ENCODE measurements at places on chromosomes 2 and 18.

- no peak for DNase-seq
Observed at GRCh38 chr2:100185516-100185915, 43.1 kb upstream of the AFF3 start.

- no peak for DNase-seq
Observed at GRCh38 chr2:142880279-142880678, 2.8 kb downstream of the KYNU start.

- no peak for DNase-seq
Observed at GRCh38 chr2:170265321-170265720, 87.4 kb downstream of the MYO3B start.

DNA sequence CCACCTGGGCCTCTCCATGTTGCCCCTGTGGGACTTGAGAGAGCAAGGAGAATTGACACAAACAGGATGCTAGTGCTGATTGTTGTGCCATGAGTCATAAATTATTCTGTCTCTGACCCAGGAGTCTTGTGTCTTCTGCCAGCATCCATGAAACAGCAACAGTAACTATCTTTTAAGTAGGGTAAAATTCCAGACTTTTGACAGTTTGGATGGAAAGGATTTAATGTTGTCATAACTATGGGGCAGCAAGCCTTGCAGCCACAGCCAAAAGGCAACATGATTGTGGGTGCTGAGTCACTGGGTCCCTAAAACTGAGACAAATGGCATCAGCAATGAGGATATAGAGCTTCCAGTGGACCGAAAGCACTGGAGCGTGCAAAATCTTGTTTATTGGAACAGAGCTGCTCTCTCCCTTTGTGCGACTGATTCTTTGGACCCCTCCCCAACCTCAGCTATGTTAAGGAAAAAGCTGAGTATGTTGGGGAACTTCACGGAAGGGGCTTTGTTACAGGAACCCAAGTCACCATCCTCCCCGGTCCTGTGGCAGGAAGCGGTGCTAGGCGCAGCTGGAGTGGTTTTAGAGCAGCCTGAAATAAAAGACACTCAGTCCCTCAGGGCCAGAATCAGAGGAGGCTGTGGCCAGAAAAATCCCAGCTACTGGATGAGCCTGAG, 9.6 kb upstream of the ITPRIPL1 start:
- no peak for DNase-seq

- no peak for DNase-seq
Observed at GRCh38 chr2:212975333-212975732, 176.1 kb downstream of the IKZF2 start.

GRCh38 chr2:30979822-30980245, 158.4 kb downstream of the GALNT14 start:
- no peak for DNase-seq

DNA sequence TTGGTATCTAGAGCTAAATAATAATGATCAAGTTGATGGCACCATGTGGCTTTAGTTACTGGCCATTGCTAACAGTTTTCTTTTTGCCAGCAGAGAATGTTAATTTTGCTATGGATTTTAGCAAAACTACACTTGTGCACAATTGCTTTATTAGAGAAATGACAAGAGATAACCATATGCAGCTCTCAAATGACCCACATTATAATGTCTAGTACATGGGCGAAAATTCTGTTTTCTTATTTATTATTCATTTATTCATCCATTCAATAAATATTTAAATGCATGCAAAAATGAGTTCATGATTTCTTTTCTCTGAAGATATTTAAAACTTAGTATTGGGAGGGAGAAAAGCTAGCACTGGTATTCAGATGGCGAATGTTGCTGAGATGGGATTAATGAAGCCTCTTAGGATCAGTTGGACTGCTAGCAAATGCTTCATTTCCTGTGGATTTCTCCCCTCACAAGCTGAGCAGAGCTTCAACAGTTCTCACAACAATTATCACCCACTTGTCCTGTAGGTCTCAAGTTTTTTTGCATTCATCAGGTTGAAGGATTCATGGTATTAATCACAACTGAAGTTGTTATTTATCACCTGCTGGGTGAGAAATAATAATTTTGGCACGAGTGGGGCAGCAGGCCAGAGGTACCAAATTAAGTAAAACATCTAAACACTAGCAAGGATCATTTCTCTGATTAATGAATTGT, 95.2 kb downstream of the MTX2 start:
- no peak for DNase-seq

GRCh38 chr2:121650315-121650930, 1.2 kb upstream of the CLASP1 start:
- DNase-seq = no peak

DNA sequence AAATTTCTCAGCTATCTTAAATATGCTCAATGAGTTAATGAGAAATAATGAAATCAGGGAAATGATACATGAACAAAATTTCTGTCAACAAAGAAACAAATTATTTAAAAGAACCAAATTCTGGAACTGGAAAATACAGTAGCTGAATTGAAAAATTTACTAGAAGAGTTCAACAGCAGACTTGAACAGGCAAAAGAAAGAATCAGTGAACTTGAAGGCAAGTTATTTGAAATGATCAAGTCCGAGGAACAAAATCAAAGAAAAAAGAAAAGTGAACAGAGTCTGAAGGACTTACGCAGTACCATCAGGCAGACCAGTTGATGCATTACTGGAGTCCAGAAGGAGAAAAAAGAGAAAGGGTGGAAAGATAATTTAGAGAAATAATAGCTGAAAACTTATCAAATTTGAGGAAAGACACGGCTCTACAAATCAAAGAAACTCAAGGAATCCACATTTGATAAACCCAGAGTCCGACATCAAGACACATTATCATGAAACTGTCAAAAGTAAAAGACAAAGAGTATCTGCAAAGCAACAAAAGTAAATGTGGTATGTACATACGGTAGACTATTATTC, 83.6 kb downstream of the CCDC138 start:
- no peak for DNase-seq

GRCh38 chr2:240440704-240441320, 5.3 kb downstream of the GPC1 start:
- no peak for DNase-seq

DNA sequence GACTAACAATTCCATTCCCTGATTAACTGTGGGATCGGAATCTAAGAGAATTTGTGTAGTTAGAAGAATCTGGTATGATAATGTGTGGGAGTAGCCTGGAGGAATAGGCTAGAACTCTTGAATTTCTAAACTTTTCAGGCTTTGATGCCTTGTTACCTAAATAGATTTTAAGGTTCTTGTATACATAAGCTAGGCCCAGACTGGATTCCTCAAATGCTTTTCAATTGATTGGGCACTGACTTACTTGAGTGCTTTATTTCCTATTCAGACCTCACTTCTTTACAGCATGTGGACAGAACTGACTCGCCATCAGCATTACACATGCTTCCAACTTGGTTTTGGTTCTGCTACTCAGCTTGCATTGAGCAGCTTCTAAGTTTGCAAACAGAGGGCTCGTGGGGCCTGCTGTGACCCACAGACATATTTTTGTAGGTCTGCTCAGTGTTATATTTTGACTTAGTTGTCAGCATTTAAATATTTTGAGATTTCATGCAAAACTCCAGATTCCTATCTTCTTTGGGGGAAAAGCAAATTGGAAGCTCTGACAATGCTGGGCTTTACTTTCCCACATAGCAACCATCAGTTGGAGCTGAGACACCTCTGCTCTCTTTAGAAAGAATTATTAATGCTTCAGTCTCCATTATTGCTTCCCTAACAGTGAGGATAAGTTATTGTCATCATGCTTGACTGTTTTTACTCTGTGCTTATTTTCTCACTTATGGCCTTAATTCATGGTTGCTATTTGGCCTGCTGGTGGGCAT, 5.7 kb downstream of the PARD3B start:
- no peak for DNase-seq

DNA sequence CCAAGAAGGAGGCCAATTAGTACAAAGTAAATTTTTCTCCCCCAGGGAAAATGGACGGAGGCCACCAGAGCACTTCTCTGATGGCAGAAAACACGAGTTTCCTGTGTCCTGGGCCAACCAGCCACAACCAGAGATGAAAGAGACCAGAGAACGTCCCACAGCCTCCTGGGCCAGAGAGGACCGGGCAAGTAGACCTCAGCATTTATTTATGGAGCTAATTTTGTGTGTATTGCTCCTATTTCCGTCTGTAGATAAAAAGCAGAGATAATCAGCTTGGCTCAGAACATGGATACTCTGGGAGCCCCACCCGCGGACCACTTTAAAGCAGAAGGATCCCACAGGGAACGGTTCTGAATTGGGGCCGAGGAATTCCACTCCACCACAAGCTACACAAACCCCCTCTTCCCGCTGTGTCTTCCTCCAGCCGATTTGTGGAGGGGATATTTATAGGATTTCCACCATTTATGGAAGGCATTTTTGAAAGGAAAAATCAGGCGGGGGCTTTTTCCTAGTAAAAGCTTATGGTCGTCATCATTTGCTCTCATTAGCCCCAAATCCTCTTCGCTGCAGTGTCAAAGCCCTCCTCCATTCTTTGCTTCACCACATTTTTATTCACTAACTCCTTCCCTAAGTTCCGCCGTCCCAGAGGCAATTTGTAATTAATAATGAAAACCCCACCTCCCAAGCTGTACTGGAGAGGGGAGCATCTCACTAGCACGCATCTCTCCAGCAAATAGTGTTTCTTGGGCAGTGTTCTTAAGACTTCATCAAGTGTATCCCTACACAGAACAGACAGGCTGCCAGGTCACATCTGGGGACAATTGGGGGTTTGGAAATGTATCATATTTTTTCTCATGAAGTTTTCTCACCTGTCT, 43.7 kb upstream of the TWIST2 start:
- DNase-seq = no peak

- DNase-seq = no peak
Observed at GRCh38 chr2:10517351-10518043, 69.4 kb upstream of the ODC1 start.

DNA sequence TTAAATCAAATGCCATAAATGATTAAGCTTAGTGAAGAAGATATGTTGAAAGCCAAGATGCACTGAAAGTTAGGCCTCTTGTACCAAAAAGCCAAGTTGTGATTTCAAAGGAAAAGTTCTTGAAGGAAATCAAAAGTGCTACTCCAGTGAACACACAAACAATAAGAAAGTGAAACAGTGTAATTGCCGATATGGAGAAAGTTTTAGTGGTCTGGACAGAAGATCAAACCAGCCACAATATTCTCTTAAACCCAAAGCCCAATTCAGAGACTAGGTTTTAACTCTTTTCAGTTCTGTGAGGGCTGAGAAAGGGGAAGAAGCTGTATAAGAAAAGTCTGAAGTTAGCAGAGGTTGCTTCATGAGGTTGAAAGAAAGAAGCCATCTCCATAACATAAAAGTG, 101.8 kb upstream of the RPE start:
- no peak for DNase-seq

DNA sequence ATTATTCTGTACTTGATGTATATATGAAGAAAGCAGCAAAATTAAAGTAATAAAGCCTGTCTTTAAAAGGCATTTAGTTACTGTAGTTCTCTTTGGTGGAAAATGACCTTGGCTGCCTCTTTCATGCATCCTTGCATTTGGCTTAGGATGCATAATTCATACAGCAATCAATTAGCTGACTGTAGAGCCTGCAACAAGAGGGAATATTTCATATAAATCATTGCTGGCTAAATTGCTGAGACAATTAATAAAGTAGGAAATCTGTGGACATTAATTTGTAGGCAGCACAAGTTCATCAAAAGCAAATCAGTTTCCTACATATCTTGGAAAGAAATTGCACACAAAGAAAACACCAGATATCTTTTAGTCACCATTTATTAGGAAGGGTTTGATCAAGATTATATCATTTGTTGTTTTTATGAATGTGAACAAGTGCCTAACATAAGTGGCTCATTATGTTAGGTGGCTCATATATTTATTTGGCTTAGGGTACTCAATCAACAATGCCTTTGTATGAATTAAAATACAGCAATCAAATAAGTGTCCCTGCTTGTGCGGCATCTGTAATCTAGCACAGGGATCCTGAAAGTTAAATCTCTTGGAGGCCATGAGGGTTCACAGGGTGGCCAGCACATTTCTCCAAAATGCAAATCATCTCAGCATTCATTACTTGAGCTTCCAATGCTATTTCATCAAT, 220.4 kb upstream of the SPOPL start:
- DNase-seq = no peak

DNA sequence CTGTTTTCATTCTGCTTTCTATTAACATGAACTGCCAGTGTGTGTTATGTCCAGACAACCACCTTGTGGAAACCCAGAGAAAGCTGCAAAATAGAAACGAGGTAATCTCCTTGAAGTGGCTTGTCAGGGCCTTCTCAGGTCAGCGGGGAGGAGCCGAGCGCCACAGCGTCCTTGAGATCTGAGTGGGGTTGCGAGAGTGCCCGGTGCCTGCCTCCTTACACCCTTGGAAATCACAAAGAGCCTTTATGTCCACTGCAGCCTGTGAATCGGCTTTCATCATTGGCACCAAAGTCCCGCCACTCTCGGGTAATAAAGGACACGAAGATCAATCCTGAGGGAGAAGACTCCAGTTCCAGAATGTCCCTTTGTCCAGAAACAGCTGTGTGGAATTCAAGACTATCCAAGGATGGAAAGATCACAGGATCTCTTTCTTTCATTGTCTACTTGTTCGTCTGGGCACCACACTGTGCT, 135.2 kb downstream of the HRH4 start:
- no peak for DNase-seq

DNA sequence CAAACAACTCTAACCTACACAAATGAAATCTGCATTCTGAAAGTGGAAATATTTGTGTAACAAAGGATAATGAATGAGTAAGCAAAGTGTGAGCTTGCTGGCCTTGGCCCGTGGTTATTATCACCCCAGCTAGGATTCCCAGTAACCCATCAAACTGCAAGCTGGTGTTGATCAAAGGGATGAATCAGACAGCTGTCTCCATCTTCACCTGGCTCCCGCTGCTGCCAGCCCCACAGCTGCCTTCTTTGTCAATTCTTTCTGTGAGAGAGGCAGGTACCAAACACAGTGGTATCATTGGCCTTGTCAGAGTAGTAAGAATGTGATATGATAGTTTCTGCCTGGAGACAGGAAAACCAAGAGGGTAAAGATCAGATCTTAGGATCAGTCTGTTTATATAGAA, 25.2 kb upstream of the RGPD4 start:
- DNase-seq = no peak

Data from GM12864 (cell line).